ENCODE measurements at places on chromosomes 6 and 20.

DNA sequence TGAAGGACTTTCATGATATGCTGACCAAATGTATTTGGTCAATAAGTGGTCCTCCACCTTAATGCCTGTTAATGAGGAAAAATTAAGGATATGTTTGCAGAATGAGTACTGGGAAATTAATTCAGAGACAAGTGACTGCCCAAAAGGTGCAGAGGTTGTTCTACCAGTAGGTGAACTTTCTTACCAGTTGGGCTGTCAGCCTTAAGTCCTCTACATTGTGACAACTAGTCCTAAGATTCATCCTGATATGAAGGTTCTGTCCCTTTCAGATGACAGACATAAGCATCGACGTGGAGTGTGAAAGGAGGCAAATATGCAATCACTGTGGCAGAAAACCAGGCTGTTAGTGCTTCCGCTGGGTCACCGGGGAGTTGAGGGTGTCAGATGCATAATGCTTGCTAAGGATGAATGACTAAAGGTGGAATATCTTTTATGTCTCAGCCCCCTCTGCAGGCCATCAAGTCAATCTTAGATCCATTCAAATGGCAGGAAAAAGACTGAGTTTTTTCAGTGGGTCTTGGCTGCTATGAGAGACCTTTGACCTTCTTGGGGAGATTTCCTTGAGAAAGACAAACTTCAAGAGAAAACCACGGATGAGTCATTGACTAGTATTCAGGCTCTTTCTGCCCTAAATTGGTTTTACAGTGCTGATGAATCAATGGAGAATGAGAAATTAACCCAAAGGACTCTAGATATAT is 226.0 kb downstream of the TPBG start:
- no peak for DNase-seq

GRCh38 chr6:35687658-35688604 is 784 bp downstream of the FKBP5 start:
- peak; percentile 56 for DNase-seq

GRCh38 chr6:139129284-139129683 is 5.6 kb upstream of the HECA start:
- DNase-seq, result no peak

- DNase-seq, result no peak
Measured at GRCh38 chr6:157329829-157330228, 6.5 kb upstream of the TMEM242 start.

- no peak for DNase-seq
Measured at GRCh38 chr6:45864651-45865050, 151.0 kb downstream of the CLIC5 start.

DNA sequence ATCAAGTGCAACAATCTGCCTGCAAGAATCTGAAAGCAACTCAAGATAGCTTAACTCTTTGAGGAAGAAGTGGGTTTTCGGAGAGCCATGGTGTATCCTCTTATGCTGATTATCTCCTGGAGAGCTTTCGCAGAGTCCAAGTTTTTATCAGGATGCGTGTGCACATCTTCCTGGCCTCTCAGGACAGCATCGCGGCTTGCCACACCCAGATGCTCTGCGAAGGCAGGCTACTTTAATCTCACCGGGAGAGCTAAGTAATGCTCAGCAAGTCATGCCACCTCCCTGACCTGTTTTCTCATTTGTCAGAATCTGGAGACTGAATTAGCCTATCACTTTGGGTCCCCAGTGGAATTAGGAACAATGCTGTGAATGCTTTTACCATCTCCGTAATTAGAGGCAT is 52.9 kb downstream of the TTI1 start:
- DNase-seq, result no peak

DNA sequence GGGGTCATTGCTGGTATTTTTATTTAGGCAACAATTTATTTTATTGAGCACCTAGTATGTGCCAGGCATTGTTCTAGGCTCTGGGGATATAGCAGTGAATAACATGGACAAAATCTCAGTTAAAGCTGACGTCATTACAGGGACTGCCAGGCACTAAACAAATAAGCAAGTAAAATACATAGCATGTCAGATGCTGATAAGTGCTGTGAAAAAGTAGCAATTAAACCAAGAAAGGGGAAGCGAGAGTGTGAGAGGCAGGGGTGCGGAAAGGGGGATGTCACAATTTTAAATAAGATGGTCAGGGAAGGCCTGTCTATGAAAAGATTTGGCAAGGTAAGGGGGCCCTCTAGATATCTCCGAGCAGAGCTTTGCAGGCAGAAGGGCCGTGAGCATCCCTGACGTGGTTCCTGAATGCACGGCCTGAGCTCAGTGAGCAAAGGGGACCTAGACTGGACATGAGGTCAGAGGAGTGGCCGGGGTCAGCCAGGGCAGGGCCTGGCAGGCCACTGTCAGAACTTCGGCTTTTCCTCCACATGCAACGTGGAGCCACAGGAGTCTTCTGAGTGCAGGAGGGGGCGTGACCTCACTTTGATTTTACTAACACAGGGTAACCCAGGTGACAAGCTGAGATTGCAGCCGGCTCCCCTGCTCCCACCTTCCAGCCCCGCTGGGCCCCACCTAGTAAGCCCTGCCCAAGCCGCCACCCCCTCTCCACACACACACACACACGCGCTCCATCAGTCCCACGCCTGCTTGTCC is 24.2 kb upstream of the SIRPA start:
- no peak for DNase-seq

- DNase-seq, result no peak
Measured at GRCh38 chr6:158649289-158650143, at the start of gene SYTL3. Gene SYTL3, plus strand, starts transcription at chr6:158650054. Its CDS starts 13,215 bp downstream, at chr6:158663269.

DNA sequence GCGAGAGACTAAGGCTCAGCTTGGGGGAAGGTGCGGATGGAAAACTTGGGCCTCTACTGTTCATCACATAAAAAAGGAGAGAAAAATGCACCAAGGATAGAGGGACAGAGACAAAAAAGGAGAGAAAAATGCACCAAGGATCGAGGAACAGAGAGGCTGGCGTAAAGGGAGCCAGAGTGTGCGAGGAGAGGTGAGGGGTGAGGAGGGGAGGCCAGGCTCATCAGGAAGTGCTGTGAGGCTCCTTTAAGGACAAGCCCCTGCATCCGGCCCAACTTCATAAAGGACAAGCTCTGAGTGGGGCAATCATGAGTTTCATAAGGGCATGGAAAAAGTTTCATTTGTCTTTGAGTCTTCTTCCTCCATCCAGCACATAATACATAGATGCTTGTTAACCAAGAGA is 117.2 kb upstream of the NXT1 start:
- DNase-seq, result no peak

DNA sequence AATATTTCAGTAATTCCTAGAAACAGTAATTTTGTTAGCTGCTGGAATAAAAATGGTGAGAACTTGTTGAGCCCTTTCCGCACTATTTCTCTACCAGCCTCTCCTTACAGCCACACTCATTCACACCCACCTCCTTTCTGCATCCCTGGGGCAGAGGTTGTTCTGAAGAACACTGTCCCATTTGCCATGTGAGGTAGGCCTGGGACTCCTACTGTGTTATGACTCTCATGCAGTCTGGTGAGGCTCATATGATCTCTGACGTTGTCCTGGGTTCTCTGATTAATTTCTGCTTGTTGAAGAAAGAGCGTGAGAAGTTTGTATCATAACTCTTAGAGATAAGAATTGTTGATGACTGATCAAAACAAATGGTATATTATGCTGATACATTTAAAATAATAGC is 4.1 kb upstream of the KCNQ5 start:
- no peak for DNase-seq

DNA sequence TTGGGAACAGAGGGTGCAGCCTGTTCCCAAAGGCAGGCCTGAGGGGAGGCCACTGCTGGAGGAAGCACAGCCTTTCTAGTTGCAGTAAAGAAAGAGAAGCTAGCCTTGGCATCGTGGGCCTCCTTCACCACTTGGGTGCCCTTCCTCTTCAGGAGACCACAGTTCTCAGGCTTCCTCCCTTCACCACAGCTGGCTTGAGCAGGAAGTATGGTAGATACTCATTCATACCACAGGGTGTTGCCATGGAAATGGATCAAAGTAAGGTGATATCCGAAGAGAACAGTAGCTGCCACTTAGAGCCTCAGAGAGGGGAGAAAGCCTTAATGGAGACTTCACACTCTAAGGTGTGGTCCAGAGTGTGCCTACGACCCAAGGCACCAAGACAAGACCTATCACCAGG is 120.4 kb upstream of the RIPOR2 start:
- no peak for DNase-seq

DNA sequence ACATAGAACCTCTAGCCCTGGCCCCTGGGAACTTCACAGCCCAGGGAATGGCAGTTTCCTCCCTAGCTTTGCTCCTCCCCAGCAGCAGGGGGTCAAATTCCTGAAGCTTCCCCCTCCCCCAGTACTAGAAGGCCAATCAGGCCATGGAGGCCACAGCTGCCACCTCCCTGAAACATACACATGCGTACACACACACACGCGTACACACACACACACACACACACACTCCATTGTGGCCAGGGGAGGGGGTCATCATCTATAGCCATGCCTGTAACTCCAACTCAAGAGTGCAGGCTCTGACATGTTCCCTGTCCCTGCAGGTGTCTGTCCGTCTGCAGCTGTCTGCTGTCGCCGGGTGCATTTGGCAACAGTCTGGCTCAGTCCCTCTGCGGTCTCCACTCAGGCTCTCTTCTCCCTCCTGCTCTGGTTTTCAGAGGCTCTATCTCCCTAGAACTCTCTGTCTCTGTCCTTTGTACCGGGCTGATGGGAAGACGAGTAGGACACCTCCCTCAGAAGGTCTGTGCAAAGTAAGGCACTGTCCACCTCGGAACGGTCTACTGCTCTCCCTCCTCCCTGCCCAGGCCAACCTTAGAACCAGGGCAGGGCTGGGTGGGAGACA is 1.4 kb downstream of the LRFN2 start:
- DNase-seq, result no peak

- DNase-seq, result no peak
Measured at GRCh38 chr6:90127595-90127994, 169.0 kb downstream of the BACH2 start.

GRCh38 chr6:130240232-130240631 is 17.5 kb upstream of the SAMD3 start:
- no peak for DNase-seq

Data from hematopoietic multipotent progenitor cell treated with erythropoietin and hydrocortisone succinate and interleukin-3 and kit ligand, for 17 days (in vitro differentiated cells).